ENCODE measurements at places on chromosomes 12 and 14. TPM values are rescaled to one million over a fixed set of nuclear protein-coding genes. Genes with fewer than 3 reads are reported as not detected.

DNA sequence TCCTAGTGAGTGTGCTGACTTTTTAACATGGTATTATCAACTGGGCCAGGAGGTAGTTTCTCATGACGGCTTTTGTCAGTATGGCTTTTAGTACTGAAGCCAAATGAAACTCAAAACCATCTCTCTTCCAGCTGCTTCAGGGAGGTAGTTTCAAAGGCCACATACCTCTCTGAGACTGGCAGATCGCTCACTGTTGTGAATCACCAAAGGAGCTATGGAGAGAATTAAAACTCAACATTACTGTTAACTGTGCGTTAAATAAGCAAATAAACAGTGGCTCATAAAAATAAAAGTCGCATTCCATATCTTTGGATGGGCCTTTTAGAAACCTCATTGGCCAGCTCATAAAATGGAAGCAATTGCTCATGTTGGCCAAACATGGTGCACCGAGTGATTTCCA lies 141.1 kb downstream of the HMGA2 start:
- H3K4me3 ChIP-seq, result no peak overlapping the region
- no peaks in the 10 kb centered on the region for H3K4me1 ChIP-seq
- no peak overlapping the region for H3K27ac ChIP-seq
- H3K36me3 ChIP-seq, result no peaks in the 10 kb centered on the region
- H3K27me3 ChIP-seq, result no peaks in the 10 kb centered on the region

GRCh38 chr14:105849933-105850626 lies 323.7 kb downstream of the TMEM121 start:
- no peaks in the 10 kb centered on the region for H3K4me1 ChIP-seq
- H3K27ac ChIP-seq, result no peak overlapping the region
- H3K4me3 ChIP-seq, result no peak overlapping the region
- no peaks in the 10 kb centered on the region for H3K27me3 ChIP-seq
- no peak for DNase-seq

GRCh38 chr12:95229636-95230035 lies 12.0 kb downstream of the VEZT start:
- DNase-seq, result no peak
- no peak overlapping the region for H3K4me3 ChIP-seq
- no peaks in the 10 kb centered on the region for H3K27me3 ChIP-seq
- H3K27ac ChIP-seq, result no peak overlapping the region

DNA sequence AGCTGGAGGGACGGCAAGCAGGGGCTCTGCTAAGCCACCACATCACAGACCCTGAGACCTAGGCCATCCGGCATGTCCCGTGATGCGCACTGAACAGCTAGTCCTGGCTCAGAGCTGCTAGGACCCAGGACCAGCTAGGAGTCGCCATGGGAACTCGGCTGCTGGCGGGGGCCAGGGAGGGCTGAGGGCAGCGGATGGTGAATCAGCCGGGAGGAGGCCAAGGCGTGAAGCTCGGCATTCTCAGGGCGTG lies 5.1 kb downstream of the AHNAK2 start:
- no peaks in the 10 kb centered on the region for H3K36me3 ChIP-seq
- H3K4me1 ChIP-seq, result no peaks in the 10 kb centered on the region
- no peak for DNase-seq

DNA sequence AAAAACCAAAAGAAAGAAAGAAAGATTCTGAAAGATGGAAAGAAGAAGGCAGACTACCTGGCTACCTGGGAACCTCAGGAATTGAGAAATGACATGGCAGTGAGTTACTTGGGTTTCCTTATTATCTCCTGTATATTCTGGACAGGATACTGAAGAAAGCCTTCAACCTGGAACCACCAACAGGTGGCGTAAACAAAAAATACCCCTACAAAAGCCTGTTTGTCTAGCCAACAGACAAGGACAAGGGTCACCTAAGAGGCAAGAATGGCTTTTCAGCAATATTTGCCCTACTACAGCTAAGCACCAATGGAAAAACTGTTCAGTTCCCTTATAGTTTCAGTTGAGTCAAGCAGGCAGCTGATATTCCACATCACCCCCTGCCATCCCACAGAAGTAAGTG lies 274.9 kb downstream of the GPHN start:
- H3K36me3 ChIP-seq, result no peaks in the 10 kb centered on the region
- H3K4me3 ChIP-seq, result no peak overlapping the region
- no peaks in the 10 kb centered on the region for H3K27me3 ChIP-seq
- DNase-seq, result no peak
- H3K27ac ChIP-seq, result no peak overlapping the region

GRCh38 chr14:90308561-90308960 lies 23.2 kb downstream of the NRDE2 start:
- H3K4me3 ChIP-seq, result no peak overlapping the region
- peaks cover 3% of the 10 kb centered on the region for H3K36me3 ChIP-seq
- H3K27ac ChIP-seq, result no peak overlapping the region
- peaks cover 4% of the 10 kb centered on the region for H3K4me1 ChIP-seq
- no peak for DNase-seq

The LMNTD1 gene
- total RNA-seq, result not detected

The KRT77 gene
- total RNA-seq, result not detected

GRCh38 chr12:124217508-124218242 lies 77.2 kb upstream of the RFLNA start:
- DNase-seq, result no peak
- H3K27ac ChIP-seq, result no peak overlapping the region
- H3K36me3 ChIP-seq, result no peaks in the 10 kb centered on the region
- H3K4me1 ChIP-seq, result peaks cover 3% of the 10 kb centered on the region
- no peak overlapping the region for H3K4me3 ChIP-seq

The ERP27 gene
- total RNA-seq, result not detected

GRCh38 chr14:105067140-105067968 lies 2.1 kb upstream of the GPR132 start:
- no peaks in the 10 kb centered on the region for H3K27me3 ChIP-seq
- no peaks in the 10 kb centered on the region for H3K36me3 ChIP-seq
- H3K27ac ChIP-seq, result no peak overlapping the region
- H3K4me1 ChIP-seq, result no peaks in the 10 kb centered on the region
- H3K4me3 ChIP-seq, result no peak overlapping the region

- DNase-seq, result no peak
- peaks cover 14% of the 10 kb centered on the region for H3K4me1 ChIP-seq
- no peaks in the 10 kb centered on the region for H3K27me3 ChIP-seq
- H3K27ac ChIP-seq, result no peak overlapping the region
Observed at GRCh38 chr14:64685371-64686281, 18.6 kb upstream of the PLEKHG3 start.

DNA sequence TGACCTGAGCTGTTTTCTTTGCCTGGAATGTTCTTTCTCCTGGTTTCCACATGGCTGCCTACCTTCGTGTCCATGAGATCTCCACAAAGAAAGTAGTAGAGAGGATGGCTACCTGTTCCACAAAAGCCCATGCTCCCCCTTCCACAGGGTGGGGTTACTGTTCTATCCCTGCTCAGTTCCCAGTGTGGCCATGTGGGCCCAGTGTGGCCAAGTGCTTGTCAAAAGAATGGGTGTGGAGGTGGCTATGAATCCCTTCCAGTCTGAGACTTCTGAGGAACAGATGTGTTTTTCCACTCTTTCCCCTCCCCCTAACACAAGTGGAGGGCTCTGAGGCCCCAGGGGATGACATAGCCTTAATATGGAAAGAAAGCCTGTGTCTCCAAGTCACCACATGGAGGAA lies 26.2 kb upstream of the HSP90B1 start:
- H3K4me1 ChIP-seq, result no peaks in the 10 kb centered on the region
- H3K27me3 ChIP-seq, result no peaks in the 10 kb centered on the region
- no peak overlapping the region for H3K4me3 ChIP-seq

DNA sequence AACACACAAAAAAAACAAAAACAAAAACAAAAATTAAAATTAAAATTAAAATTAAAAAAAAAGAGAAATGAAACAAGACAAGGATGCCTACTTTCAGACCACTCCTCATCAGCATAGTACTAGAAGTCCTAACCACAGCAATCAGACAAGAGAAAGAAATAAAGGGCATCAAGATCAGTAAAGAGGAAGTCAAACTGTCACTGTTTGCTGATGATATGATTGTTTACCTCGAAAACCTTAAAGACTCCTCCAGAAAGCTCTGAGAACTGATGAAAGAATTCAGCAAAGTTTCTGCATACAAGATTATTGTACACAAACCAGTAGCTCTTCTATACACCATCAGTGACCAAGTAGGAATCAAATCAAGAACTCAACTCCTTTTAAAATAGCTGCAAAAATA lies 29.2 kb downstream of the ALG10 start:
- no peaks in the 10 kb centered on the region for H3K27me3 ChIP-seq
- no peak overlapping the region for H3K27ac ChIP-seq
- no peaks in the 10 kb centered on the region for H3K36me3 ChIP-seq
- H3K4me3 ChIP-seq, result no peak overlapping the region

The GTF2A1 gene
- total RNA-seq, result 53.5 TPM

The NRXN3 gene
- total RNA-seq, result 4.1 TPM

The SLC25A47 gene
- total RNA-seq, result not detected

The CLEC2B gene
- not detected for total RNA-seq

- H3K36me3 ChIP-seq, result no peaks in the 10 kb centered on the region
- no peak overlapping the region for H3K27ac ChIP-seq
Observed at GRCh38 chr12:28603801-28604200, 413.5 kb downstream of the CCDC91 start.
